Inflammatory macrophage (primary cell): ENCODE measurements at places on chromosomes 4 and X.

DNA sequence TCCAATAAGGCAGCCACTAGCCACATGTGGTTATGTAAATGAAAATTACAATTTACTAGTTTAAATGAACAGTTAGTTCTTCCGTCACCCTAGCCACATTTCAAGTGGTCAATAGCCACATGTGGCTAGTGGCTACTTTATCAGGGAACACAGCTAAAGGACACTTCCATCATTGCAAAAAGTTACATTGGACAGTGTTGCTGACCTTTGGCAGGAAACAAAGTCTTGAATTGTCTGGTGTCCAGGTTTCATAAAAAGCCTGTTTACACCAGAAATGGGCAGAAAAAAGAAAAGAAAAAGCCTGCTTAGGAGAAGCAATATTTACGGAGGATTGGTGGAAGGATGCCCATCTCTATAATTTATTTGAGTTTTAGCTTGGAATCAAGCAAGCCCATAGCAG lies 38.6 kb downstream of the RWDD4 start:
- no peak for DNase-seq

DNA sequence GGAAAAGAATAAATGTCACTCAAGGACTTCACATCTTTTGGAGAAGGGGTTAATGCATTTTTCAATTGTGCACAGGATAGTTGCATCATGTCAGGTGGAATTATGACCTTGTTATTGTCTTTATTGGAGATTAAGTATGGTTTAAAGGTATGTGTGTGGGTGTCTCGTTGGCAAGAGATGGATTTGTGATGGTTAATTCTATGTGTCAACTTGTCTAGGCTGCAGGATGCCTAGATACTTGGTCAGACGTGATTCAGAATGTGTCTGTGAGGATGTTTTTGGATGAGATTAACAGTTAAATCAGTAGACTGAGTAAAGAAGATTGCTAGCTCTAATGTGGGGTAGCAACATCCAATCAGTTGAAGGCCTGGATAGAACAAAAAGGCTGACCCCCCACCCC lies 42.2 kb upstream of the HSD17B10 start:
- no peak for DNase-seq

DNA sequence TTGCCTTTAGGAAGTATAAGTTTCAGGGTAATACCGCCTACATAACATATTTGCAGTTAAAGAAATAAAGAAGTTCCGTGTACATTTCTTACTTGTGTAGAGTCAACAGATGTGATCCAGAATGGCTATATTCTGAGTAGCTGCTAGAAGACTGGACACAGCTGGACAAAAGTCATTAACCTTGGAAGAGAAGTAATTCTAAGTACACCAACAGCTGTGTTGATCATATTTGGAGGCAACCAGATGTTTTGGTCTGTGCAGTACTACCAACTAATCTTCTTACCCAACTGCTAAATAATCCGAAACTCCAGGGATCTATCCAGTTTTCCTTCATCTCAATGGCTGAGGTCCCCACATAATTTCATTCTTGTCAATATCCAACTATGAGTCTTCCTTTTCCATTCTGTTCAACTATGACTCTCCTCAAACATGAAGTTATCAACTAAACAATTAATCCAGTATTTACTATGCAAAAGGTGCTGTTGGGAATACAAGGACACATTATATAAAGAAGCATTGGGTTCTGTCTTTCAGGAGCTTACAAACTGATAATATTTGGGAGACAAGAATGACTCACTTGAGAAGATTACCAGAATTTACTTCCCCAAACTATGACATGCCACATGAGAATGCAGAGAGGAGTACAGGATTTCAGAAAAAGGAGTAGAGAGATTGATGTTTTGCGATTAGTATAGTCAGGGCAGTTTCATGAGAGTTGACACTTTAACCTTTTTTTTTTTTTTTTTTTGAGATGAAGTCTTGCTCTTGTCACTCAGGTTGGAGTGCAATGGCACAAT lies 78.2 kb downstream of the COL4A6 start:
- no peak for DNase-seq

DNA sequence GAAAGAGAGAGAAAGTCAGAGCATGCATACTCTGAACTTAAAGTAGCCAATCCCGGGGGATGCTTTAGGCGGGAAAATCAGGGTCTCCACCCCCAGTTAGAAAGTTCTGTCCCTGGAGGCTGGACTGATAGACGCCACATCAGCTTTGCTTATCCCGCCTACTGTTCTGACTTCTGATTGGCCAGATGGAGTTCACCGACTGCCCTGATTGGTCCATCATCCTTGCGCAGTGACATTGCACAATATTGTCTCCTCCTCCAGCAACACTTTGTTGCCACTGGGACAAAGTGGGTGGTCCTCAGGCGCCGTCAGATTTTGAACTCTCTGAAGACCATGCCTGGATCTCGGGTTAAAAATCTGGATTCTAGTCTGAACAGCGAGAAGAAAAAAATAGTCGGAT lies 50.3 kb downstream of the SSX3 start:
- no peak for DNase-seq

DNA sequence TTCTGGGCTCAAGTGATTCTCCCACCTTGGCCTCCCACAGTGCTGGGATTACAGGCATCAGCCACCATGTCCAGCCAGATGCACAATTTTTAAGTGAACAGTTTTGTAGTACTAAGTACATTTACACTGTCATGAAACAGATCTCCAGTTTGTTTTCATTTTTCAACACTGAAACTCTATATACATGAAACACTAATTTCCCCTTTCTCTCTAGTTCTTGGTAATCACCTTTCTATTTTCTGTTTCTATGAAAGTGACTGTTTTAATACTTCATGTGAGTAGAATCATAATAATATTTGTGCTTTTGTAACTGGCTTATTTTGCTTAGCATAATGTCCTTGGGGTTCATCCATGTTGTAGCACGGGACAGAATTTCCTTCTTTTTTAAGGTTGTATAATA lies 237.4 kb downstream of the CAMK2D start:
- DNase-seq, result no peak

DNA sequence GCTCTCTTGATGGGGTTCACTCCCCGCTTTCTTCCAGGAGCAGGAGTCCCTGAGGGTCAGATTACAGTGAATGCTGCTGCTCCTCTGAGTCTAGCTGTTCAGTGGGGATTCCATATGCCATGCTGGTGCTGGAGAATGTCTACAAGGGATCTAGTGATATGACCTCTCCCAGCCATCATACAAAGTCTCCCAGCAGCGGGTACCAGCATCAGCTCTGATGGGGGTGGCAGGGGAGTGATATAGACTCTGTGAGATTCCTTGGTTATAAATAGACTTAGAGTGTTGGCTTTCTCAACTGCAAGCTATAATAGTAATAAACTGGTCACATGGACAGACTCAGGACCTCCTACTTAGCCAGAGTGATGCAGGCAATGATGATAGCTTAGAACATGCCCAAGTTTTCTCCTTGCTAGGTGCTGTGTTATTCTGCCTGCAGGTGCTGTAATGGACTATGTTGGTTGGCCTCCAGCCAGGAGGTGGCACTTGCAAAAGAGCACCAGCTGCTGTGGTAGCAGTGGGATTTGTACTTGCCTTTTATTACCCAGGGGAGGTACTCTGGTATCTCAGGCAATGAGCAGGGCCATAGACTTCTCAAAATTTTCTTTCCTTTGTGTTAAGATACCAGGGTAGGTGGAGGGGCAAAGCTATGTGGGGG lies 202.9 kb downstream of the CHIC1 start:
- DNase-seq, result no peak

DNA sequence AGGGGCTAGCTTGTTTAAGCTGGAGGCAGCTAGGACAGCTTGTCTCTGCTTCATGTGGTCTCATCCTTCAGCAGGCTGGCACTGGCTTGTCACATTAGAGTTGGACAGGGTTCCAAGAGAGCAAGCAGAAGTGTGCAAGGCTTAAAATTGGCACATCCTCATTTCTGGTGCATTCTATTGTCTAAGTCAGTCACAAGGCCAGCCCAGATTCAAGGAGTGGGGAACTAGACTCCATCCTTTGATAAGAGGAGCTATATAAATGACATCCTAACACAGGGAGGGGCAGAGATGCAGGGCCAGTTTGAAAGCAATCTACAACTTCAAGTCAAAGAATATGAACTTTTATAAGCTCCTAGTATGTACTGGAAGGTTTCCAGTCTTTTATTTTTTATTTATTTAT lies 313.2 kb downstream of the PTTG2 start:
- DNase-seq, result peak; percentile 63

DNA sequence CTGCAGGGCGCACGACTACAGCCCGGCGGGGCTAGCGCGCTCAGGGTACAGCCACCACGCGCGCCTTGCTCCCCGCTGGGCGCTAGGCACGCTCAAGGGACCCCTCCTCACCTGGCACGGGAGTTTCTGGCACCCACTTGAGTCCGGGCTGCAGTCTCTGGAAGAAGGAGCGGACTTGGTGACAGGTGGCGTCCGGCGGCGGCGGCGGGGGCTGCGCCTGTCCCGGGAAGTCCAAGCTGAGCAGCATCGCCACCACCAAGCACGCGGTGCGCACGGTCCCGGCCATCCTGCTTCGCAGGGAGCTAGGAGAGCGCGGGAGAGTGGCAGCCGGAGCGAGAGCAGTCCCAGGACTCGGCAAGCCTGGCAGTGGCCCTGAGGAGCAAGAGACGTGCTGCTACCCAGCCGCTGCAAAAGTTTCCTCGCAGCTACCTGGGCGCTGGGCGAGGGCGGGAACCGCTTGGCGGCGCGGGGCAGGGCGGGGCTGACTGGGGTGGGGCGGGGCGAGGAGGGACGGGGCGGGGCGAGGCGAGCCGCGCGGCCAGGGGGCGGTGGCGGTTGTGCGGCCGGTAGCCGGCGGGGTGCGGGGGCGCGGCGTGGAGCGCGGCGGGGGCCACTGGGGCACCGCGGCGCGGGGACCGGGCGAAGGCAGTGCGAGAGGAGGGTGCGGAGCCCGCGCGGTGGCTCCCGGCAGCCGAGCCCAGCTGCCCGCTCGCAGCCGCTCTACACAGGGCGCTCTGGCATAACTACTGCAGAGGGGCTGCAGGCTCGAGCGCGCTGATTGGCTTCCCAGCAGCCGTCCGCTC lies at the start of gene GPC3:
Gene GPC3, minus strand, starts transcription at position 431 of the 803 bp plus-strand sequence.
- no peak for DNase-seq

DNA sequence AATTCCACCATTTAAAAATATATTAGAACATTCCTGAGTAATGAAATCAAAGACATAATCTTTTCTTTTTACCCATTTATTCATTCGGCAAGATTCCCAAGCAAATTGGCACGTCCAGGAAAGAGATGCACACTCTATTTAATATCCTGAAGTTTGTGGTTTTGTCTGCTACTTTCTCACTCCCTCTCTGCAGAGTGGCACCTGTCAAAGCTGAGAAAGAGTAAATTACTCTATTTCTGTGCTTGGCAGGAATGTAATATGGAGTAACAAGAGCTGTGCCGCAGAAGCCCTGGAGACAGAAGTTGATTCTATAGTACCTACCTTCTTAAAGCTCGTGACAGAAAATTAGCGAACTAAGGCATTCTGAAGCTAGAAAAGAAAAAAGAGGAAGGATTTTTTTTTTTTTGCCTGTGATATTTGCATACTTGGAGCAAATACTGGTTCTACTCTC lies 5.5 kb downstream of the GSTCD start:
- DNase-seq, result peak; percentile 56

DNA sequence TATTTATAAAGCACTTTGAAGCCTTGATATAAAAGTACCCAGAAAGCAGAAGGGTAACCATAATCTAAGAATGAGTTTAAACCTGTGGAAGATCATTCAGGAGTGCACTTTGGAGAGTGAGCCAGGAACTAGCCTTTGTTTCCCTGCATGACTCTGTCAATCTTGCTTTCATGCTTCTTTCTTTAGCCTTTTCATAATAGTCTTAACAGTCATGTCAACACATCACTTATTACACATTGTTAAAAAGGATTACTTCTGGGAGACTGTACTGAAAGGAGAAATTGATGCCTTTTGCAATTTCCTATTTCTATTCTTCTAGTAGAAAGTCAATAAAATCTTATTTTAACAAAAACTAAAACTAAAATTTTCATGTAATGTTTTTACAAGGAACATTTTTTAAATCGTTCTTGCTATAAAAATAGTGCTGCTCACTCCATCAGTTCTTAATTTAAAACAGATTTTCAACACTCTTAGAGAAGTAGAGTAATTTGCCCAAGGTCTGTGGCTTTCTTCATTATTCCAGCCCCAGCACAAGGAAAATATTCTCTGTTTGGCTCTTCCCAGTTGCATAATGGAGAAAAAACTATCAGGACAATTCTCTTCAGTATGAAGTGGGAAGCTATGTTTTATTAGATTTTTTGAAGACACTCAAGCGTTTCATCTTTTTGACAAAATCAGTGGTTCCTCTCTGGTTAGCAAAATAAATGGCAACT lies 35.4 kb upstream of the SPP1 start:
- peak; percentile 27 for DNase-seq

- DNase-seq, result no peak
These were observed 107.2 kb downstream of the TRIML1 start for GRCh38 chr4:188246488-188246887.

DNA sequence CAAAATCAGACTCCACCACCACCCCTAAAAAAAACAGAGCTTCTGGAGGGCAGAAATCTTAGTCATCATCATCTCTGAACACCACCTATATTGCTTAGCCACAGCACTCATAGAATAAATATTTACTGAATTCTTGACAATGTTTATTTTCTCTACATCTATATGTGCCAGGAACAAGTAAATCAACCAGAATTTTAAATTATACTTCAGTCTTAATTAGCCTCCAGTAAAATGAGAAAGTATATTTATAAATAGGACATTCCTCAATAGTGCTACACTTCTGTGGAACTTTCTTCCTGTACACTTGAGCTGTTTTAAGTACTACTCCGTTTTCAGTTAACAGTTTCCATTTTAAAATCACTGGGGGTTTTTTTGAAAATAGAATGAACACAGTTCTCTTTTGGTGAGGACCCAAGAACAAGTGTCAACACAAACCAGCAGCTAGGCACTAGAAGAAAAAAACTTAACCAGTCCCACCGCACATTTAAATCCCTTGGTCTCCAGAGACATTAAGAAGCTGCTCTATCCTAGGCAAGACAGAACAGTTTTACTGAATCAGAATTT lies 25.5 kb downstream of the SMIM14 start:
- DNase-seq, result no peak

DNA sequence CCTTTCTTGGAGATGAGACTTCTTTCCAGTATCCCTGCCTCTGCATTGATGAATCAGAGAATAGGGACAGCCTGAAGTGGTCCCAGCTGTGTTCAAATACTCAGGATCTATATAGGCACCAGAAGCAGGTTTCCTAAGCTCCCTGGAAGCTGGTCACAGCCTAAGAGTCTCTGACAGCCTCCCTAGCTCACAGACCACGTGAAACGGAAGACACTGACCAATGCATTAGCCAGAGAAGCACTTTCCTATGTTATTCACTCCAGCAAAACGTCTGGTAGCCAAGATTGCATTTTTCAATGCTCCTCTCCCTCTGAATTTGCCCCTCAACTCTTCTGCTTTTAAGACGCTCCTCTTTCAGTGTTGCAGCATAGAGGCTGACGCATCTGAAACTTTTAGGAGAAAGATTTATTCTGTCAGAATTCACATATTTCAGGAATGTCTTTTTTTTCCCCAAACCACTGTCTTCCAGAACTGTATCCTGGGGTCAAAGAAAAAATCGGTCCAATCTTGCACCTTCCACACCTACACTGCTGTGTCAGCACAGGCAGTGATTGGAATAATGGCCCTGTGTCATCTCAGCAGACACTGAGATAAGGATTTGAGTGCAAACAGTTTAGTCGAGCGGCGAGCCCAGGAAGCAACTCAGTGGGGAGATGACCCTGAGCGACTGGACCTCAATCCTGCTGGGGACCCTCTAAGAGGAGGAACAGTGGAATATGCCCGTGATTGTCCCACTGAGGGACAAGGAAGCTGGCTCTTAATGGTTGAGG lies 109.4 kb downstream of the SMIM20 start:
- DNase-seq, result no peak
